ENCODE measurements at places on chromosomes 3 and 15.

DNA sequence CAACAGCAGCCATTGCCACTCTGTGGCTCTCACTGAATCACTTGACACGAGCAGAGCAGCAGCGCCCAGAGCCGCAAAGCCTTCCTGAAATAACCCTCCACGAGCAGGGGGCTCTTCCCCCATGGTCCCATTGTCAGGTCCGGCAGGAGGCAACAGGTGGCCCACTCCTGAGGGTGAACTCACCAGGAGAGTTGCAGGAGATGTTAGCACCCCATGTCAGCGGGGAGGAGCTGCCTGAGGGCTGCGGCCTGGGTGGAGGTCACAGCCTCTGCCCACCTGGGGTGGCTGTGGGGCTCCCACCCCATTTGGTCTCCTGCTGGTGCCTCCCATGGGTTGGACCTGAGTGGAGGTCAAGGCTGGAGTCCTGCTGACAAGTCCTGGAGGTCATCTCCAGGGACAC lies 12.3 kb upstream of the C3orf22 start:
- DNase-seq = no peak

- no peak for DNase-seq
Measured at GRCh38 chr3:126959136-126959920, 23.6 kb upstream of the PLXNA1 start.

DNA sequence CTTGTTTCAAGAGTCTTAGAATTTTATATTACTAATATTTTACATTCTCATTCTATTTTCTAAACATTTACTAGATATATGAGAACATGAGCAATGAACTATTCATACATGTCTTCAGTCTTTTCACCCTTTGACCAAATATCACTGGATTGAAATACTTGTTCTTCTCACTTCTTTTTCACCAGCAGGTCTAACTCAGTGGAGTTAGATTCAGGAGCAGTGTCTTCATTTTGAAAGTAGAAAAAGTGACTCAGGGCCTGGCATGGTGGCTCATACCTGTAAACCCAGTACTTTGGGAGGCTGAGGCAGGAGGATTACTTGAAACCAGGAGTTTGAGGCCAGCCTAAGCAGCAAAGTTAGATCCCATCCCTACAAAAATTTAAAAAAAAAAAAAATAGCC lies 70.8 kb downstream of the USP13 start:
- DNase-seq = no peak

- DNase-seq = no peak
Measured at GRCh38 chr15:57280464-57280863, 95.8 kb upstream of the CGNL1 start.

DNA sequence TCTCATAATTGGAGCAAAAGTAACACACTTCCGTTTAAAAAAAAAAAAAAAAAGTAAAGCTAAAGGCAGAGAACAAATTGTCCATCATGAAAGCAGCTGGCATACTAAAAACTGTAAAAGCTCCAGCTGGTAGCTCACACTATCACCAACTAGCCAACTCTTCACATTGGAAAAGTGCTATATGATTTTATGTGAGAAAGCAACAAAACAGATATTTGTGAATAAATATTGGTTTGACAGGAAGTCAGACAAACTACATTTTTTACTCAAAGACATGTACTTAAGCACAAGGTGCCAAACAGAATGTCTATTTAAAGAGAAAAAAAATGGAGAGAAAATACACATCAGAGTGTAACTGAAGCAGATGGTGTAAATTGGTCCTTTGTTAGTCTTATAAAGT lies 231.2 kb upstream of the CADM2 start:
- no peak for DNase-seq

DNA sequence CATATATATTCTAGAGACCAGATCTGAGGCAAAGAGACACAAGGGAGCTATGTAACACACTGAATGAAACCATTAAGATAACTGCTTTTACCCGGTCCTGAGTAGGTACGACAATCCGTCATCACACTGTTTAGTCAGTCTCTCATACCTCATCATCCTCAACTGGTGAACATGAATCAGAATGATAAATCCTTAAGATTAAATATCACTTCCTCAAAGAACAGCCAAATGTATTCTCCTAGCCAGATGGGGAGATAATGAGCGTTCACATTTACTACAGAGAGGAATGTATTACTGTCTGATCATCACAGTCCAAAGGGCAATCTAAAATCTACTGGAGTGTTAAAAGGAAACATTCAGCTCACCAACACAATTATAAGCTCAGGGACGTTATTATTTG lies 319.4 kb upstream of the STAC start:
- peak; percentile 26 for DNase-seq

GRCh38 chr3:74592359-74592758 lies 22.1 kb downstream of the CNTN3 start:
- no peak for DNase-seq

- DNase-seq = peak; percentile 27
Measured at GRCh38 chr3:24387493-24387892, 107.2 kb downstream of the THRB start.

DNA sequence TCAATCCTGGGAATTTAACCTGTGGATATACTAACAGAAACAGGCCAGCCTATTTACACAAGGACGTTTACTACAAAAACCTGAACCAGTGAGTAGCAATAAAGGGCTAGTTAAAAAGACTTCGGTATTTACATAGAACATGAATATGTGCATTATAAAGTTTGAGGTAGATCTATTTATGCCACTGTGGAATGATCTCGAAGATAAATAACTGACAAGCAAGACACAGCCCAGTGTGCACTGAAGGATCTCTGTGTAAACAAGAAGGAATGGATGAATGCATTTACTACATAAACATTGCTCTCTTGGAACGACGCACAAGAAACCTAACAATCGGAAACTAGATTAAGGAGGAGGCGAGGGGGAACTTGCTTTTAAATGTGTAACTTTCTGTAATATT lies 132.0 kb upstream of the NSMCE3 start:
- DNase-seq = no peak

GRCh38 chr3:137065381-137065780 lies 107.6 kb downstream of the IL20RB start:
- DNase-seq = no peak

- no peak for DNase-seq
Measured at GRCh38 chr15:42371096-42371495, 11.8 kb downstream of the CAPN3 start.

GRCh38 chr3:145900056-145900829 lies 260.7 kb downstream of the PLOD2 start:
- DNase-seq = no peak

GRCh38 chr15:63236272-63236671 lies 41.1 kb upstream of the APH1B start:
- DNase-seq = peak; percentile 84

DNA sequence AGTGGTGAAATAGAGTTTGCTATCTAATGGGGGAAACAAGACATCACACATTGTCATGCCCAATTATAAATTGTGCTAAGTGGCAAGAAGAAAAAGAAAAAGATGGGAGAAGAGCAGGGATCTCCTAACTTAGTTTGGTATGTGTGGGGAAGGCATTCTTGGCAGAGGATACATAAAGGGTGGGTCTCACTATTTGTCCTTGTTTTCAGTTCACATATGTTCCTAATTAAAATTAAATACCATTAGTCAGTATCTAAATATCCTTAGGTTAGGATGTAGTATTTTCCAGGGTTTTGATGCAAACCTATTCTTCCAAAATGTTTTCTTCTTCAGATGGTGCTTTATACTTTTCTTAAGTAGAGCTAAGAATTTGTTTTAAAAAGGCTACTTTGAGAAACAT lies 173.7 kb downstream of the B3GALNT1 start:
- peak; percentile 45 for DNase-seq

DNA sequence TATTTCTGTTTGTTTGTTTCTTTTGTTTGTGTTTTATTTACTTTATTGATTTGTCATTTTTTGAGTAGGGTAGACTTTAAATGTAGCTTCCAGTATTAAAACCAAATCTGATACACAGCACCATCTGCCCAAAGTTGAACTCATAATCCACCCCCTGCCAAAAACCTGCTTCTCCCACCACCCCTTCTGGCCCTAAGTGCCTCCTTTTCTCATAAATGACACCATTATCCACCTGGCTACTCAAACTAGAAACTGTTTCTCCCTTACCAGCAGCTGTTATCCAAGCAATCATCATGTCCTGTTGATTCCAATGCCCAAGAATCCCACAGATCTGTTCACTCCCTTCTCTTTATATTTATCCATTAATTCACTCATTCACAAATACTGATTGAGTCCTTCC lies 21.8 kb upstream of the PTX3 start:
- DNase-seq = no peak

DNA sequence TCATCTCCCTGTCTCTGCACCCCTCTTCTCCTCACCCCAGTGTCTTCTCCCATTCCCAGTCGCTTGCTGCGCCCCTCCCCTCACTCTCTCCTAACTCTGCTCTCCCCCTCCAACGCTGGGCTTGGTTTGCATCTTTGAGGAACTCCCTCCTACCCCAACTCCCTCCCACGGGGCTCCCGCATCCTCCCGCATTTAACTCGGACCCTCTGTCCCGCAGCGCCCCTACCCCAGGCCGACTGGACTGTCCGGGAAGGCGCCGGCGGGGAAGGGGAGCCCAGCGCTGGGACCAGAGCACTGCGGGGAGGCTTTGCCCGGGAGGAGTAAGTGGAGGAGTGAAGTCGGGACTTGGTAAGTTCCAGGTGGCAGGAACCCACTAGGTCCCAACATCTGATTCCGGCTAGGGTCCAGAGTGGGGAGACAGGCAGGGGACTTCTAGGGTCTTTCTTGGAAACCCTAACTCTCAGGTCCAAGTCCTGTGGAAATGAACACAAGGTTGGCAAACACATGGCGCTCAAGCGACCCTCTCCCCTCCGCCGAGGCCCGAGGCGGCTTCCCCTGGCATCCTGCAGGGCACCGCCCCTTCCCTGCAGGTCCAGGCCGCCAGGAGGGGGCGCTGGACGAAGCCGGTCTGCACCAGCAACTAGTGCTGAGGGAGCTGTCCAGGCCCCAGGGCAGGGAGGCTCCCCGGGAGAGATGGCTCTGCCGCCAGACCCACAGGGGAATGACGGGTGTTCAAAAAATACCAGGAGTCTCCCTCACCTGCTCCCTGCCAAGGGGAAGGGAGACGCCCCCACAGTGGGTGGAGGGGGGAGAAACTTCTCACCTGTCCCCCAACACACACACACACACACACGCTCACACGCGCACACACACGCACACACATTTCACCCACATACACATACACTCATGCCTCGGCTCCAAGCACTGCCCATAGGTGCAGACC lies 53.2 kb downstream of the LHFPL4 start:
- peak; percentile 34 for DNase-seq

- DNase-seq = peak; percentile 30
Measured at GRCh38 chr15:78301828-78302227, 2.4 kb upstream of the SKIC8 start.

- DNase-seq = no peak
Measured at GRCh38 chr3:44222337-44222736, 19.3 kb upstream of the TOPAZ1 start.

DNA sequence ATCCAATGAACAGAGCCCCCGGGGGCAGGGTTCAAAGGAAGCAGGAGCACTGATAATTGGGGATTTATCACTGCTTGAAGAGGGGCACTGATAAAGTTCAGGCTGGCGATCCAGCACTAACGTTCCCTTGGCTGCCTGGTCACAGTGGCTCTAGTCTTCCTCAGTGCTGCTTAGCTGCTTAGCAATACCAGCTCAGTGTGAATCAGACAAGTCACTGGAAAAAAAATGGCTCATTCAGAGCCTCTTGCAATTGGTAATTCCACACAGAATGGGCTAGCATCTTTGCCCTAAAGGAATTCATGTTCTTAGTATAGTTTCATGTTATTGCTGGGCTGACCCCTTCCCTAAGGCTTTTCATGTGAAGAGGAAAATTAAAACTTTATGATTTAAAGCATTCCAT lies 95.7 kb upstream of the SLC2A2 start:
- no peak for DNase-seq

DNA sequence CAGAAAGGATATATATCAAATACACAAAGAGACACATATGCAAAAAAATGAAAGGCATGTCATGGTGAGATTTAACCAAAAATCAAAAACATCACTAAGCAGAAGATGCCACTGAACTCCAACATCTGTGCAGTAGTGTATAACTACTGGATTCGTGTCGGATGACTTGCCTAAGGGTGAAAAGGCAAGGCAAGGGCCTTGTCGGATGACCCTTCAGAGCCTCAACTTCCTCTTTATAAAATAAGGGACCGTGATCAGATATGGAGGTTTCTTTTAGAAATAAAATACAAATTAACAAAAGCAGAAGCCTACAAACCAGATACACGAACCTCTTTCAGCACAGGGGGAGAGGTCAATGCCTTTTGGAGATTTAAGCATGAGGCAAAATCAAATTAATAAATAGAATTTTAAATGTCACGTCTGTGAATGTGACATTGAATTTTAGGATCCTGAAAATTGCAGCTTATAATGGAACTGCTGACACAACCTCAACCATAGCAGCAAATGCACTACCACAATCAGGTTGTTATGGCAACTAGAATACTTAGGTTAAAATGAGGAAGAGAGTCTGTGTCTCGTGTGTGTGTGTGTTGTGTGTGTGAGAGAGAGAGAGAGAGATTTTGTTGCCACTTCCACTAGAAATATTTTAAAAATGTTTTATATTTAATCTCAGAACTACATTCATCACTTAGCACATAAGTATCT lies 8.3 kb upstream of the CHRM5 start:
- DNase-seq = no peak

DNA sequence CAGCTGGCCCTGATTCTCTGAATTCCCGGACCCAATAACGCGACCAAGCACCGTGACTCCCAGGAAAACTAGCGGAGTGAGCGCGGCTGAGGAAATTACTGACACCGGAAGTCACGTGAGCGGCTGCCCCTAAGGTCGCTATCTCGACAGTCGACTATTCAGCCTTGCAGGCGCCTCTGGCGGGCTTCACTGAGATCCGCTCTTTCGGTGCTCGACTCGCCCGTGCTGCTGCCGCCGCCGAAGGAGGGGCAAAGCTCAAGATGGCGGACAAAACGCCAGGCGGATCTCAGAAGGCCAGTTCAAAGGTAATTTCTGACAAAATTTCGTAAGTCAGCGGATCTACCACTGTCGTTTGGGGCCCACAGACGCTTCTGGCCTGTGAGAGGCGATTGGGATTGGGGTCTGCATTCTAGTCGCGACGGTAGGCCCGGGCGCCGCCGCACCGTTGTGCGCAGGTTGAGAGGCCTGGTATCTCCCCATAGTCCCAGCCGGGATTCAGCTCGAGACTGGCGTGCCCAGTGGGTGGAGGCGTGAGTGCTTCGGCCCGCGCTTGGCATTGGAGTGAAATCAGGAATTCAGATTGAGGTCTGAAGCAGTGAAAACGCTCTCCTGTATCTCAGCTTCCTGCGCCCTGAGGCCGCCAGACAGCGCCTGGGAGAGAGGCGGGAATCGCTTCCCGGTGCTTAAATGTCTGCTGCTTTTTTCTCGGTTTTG lies at the start of gene U2SURP:
TSS of gene U2SURP (plus strand) at position 202 of the 714 bp plus-strand sequence. CDS start at position 261, 59 bp downstream.
- peak; percentile 99 for DNase-seq

DNA sequence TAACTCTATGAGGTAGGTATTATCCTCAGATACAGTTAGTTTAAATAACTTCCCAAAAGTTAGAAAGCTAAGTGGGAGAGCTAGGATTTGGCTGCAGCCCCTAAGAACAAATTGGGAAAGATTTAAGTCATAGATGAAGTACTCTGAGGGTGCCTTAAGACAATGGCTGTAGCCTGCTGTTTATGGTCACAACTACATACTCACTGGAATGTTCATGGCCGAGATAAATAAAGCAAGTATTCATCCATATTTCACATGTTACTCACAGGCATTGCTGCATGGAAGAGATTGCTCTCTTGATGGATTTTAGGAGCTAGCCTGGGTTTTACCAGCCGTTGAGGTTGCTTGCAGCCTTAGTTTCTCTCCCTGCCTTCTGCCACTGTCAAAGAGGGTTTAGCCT lies 145.0 kb downstream of the CMSS1 start:
- peak; percentile 94 for DNase-seq

GRCh38 chr3:130378677-130379191 lies 33.3 kb downstream of the COL6A5 start:
- DNase-seq = no peak
